Stimulated activated CD8-positive, alpha-beta memory T cell treated with anti-CD3 and anti-CD28 coated beads, Interleukin-7, amount 100 ng/mL, for 1 hour (primary cell): ENCODE measurements at places on chromosomes 13 and 19.
A peak's percentile ranks its signal among the peaks of the same experiment; 100 is the strongest.

- no peak for DNase-seq
These were observed 637 bp upstream of the PDS5B start for GRCh38 chr13:32585550-32586079.

DNA sequence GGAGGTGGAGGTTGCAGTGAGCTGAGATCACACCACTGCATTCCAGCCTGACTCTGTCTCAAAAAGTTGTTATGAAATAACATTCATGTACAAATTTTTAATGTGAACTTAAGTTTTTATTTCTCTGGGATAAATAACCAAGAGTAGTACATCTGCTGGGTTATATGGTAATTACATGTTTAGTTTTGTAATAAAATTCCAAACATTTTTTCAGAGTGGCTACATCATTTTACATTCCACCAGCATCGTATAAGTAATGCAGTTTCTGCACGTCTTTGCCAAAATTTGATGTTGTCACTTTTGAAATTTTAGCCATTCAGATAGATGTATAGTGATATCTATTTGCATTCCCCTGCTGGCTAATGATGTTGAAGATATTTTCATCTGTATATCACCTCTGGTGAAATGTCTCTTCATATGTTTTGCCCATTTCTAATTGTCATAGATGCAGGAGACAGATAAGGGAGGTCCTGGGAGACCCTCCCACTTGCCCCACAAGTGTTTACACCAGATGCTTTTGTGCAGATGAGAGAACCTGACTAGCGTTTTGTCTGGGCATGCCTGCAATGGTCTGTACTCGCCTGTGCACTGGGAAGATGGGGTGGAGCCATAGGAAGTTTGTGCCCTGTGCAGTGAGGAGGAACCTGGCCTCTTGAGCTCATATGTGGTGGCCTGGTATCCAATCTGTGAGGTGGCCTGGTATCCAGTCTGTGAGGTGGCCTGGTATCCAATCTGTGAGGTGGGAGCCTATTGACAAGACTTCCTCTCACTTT is 12.7 kb upstream of the KBTBD6 start:
- DNase-seq = no peak

GRCh38 chr19:2230807-2231533 is 5.2 kb downstream of the PLEKHJ1 start:
- DNase-seq = no peak

GRCh38 chr19:8000298-8001038 is 5.0 kb downstream of the ELAVL1 start:
- no peak for DNase-seq

DNA sequence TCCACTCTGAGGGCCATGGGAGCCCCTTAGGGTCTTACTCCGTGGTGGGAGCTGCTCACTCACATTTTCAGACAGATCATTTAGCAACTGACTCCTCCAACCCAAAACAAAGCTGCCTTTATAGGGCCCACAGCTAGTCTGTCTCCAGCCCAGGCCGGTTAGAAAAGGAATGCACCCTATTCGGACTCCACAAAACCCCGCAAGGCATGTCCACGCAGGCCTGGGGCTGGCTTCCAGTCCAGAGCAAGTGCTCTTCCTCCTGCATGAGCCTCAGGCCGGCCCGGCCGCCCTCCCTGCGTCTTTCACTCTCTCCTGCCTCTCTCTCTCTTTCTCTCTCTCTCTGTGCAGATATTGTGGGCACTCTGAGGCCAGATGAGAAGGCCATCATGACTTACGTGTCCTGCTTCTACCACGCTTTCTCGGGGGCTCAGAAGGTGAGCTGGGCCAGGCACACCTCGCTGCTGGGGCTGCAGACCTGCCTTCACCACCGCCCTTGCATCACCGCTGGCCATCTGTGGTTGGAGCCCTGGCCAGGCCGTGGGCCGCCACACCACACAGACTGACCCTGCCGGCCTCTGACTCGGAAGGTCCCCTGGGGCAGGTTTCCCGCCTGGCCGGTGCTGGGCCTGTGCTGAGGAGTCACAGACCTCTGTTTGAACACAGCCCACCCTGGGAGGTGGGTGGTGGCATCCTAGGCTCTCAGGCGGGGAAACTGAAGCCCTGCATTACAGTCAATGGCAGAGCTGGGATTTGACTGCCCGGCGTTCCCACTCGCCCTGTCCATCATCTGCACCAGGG is 33.1 kb downstream of the CAPN12 start:
- DNase-seq = no peak

- no peak for DNase-seq
These were observed 173.6 kb downstream of the NUFIP1 start for GRCh38 chr13:44815623-44816022.

- DNase-seq = no peak
These were observed 20.8 kb downstream of the LAIR2 start for GRCh38 chr19:54523403-54523802.

DNA sequence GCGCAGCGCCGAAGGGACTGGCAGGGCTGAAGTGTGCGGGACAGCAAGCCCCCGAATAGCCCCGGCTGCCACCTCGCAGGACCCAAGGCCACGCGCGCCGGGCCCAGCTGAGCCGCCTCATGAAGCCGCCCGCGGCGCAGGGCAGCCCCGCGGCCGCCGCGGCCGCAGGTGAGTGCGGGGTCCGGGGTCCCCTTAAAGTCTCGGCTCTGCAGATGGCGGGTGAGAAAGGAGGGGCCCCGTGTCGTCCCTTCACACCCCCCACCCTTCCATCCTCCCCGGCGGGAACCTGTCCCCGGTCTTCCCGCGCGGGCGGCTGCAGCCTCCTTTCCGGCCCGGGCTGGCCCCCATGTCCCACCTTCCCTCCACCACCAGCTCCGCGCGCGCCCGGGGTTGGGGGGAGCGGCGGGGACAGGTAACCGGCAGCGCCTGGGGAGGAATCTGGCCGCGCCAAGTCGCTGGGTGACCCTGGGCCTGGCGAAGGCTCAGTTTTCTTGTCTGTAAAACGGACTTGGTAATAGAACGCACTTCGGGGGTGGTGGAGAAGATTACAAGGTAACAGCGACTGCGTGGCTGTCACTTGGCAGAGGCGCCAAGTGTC is 338 bp downstream of the RGCC start:
- no peak for DNase-seq

DNA sequence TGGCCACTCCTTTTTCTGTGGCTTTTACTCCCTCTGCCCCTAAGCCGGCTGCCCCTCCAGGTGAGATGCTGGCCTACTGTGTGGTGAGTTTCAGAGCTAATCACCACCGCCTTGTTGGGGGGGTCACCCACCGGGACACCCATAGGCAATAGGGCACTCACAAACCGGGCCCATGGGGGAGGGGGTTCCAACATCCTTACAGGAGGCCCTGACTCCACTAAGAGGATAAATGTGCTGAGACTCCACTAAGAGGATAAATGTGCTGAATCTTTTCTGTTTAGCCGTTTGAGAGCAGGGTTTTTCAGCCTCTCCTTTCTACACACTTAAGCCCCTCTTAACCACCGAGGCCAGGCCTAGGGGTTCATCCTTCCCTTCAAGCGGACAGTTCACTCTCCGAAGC is 73.7 kb downstream of the SLC15A1 start:
- no peak for DNase-seq

GRCh38 chr19:47186446-47187334 is 44.3 kb downstream of the BBC3 start:
- peak; percentile 45 for DNase-seq

GRCh38 chr19:16033136-16033530 is 43.2 kb upstream of the TPM4 start:
- DNase-seq = no peak

DNA sequence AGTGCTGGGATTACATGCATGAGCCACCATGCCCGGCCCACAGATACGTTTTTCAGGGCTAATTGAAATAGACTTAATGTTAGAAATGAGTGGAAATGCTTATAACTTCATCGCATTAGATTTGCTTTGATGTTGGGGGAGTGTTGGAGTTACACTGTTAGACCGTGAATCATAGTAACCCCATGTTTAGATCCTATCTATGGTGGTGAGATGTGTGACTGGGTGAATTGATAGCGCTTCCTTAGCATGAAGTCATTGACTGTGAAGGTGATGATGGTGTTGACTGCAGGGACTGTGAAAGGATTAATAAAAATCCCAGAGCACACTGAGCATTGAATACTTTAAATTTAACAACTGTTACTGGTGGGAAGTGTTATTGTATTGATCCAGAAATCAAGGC is 1.7 kb downstream of the ZNF264 start:
- no peak for DNase-seq

DNA sequence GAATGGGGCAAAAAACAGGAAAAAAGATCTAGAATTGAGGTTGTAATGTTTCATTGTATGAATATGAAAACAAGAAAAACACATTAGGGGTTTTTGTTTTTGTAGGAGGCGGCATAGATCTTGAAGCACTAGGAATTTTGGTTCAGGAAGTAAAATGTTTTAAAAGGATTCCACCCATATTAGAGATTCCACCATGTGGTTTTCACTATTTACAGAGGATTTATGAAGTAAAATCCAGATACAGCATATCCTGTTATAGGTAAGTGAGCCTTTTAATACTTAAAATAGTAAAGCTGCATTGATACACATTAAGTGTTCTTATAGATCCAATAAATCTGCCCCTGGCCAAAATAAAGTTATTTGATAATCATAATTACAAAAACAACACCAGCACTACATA is 61.4 kb downstream of the MICU2 start:
- DNase-seq = no peak

- no peak for DNase-seq
These were observed 2.6 kb downstream of the ADAT3 start for GRCh38 chr19:1907563-1908363.

DNA sequence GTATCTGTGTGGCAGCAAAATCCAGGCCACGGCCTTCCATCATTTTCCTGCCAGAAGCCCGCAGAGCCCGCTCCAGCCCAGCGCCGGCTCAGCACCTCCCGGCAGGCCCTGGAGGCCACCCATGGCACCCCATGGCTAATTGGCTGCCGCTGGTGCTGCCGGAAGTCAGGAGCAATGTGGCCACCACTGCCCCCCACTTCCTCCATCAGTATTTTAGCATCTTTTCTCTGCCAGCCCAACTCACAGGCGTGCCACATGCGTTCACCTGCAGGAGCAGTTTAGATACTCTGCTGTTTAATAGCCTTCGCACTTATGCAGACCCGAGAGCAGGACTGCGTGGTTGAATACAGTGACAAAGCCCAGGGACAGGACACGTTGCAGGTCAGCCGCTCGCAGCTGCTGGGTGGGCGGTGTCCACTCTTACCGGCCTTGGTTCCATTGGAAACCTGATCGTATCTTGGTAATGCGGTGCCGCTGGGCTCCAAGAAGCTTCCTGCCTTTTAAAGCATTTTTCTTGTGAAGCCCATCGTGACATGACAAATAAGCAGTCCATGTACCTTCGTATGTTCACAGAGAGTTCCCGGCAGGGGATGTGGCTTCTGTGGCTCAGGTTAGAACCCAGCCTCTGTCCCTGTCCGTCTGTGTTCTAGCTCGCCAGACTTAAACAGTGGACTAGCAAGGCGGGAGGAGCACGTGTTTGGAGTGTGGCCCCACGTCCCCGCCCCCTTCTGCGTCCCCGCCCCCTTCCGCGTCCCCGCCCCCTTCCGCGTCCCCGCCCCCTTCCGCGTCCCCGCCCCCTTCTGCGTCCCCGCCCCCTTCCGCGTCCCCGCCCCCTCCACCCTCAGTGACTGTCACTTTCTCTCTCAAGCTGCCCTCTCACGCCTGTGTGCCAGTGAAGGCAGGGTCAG is 162.0 kb upstream of the SOX1 start:
- no peak for DNase-seq

DNA sequence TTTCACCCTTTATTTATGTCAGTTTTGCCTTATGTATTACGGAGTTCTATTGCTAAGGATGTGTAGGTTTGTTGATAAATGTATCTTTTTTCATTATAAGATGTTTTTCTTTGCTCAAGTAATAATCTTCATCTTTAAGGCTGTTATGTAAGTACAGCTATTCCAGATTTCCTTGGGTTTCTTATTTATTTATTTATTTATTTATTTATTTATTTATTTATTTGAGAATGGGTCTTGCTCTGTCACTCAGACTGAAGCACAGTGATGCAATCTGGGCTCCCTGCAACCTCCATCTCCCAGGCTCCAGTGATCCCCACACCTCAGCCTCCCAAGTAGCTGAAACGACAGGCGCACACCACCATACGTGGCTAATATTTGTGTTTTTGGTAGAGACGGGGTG is 617.0 kb downstream of the SLITRK1 start:
- no peak for DNase-seq

- no peak for DNase-seq
These were observed 67.6 kb upstream of the TDRD3 start for GRCh38 chr13:60329221-60329923.

DNA sequence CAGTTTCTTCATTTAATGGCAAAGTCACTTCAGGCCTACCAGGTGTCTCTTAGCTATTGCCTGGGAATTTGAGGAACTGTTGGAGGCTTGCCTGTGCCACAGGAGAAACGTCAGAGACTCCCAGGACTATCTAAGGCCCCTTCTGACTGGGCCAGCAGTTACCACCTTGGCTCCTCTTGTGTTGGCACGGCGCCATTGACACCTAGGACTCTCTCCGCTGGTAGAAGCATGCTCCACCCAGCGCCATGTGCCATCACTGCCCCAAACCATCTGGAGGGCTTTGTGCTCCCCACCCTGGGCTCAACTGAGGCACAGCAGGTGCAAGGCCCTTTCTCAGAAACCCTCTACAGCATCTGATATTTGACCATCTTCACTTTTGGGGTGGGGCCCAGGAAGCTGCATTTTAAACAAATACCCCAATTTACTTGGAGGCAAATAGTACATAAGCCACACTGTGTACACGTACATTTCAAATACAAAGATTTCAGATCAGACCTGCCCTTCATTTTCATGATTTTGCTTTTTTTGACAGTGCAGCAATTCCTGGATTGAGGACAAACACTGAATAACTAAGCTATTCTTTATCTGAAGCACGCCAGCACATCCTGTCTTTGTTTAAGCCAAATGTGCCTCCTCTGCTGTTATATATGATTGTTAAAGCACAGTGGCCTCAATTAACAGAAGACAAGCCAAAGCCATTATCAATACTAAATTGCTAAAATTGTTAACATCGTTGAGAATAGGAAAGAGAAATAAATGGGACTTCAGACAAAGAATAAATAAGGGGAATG is 59.9 kb upstream of the TPP2 start:
- DNase-seq = no peak

DNA sequence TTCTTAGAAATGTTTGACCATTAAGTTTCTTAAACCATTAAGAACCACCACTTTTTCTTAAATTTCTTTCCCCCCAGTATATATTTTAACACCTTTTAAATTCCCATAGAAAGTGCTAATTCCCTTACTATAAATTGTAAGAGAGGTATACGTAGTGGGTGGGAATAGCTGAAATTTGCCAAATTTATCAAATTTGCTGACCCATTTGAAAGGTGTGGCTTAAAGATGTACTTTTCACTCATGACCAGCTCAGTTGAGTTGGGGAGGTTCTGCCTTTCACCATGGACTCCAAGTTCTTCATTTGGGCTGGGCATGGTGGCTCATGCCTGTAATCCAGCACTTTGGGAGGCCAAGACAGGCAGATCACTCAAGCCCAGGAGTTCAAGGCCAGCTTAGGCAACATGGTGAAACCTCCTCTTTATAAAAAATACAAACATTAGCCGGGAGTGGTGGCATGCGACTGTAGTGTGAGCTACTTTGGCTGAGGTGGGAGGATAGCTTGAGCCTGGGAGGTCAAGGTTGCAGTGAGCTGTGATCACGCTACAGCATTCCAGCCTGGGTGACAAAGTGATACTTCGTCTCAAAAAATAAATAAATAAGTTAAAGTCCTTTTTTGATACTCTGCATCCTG is 133.2 kb downstream of the MRPL57 start:
- DNase-seq = no peak

- no peak for DNase-seq
These were observed 8.1 kb upstream of the ARL11 start for GRCh38 chr13:49620170-49620621.
